ENCODE measurements at places on chromosomes 12 and 14.

DNA sequence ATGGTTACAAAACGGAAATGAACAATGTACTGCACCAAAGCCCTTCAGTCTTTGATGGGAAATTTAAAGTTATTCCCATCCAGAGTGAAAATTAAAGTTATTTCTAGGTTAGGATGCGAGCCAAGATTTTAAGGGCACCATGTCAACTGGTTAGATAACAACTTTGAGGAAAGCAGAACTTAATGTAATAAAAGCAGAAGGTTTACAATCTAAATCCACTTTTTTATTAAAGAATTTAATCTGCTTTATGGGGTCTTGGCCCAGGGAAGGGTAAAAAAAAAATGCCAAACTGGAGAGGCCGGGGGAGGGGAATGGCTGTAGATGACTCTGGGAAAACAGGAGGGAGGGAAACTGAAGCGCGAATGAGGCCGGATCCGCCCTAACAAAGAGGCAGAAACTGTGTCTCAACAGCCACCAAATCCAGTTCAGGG lies 108.2 kb upstream of the ATF7IP start:
- DNase-seq, result no peak

GRCh38 chr14:99749142-99749541 lies 44.1 kb upstream of the EML1 start:
- DNase-seq, result no peak

DNA sequence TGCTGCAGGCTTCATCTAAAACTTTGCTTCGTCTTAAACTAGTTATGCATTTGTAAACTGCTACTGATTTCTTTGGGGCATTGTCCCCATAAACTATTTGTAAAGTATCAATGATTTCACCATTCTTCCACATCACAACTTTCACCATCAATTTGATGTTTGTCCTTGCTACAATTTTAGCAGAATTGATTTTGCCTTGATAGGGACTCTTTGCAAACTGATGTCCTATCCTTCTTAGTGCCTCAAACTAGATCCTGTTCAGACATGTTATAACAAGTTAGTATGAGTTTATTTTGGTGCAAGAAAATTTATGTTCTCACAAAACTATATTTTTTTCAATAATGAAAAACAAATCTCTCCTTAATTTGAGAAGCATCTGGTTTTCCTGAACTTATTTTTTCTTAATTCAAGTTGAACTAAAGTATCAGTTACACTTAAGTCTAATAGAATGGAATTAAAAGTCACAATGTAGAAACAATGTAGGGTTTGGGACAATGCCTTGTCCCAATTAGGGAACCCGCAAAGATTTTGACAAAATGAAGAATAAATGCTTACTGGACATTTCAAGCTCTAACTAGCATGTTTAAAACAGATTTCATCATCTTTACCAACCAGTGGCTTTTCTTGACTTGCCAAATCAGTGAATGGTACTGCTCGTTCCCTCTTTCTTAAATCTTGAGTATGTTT lies 10.1 kb upstream of the ARID4A start:
- DNase-seq, result no peak

DNA sequence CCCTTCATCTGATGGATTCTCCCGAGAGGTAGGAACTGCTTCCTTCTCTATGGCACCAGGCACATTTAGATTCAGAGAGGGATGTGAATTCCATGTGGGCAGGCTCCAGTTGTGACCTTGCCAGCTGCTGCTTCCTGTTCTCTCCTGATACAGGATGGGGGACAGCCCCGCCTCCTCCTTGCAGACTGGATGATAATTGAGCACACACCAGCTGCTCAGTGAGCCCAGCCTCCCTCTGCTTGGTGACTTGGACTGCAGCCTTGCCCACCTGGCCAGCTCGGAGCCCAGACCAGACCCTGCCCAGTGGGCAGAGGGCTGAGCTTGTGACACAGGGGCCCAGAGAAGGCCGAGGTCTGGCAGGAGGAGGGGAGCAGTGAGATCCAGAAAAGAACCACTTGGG lies 90.2 kb downstream of the CALM1 start:
- DNase-seq, result no peak

DNA sequence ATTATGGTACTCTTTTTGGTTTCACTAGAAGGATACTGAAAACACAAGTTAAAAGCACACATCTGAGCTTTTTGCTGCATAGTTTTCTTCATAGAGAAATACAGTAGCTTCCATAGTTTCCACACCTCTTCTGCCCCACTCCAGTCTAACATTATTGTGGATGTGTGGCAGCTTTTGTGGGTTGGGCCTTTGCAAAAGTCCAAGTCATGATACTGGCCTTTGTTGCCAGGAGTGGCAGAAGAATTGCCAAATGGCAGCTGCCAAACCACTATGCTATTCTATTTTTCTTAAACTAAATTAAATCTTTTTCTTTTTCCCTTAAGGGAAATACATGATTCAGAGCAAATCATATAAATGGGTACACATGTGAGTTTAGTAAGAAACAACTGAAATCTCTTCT lies 114.8 kb downstream of the PLEKHA5 start:
- DNase-seq, result no peak

GRCh38 chr12:57342207-57342691 lies 88.6 kb downstream of the R3HDM2 start:
- DNase-seq, result no peak

- no peak for DNase-seq
Observed at GRCh38 chr14:24260026-24260779, 2.8 kb downstream of the TGM1 start.

GRCh38 chr14:92316937-92317336 lies 6.0 kb upstream of the SLC24A4 start:
- no peak for DNase-seq

- DNase-seq, result no peak
Observed at GRCh38 chr12:125210104-125210755, 145.0 kb downstream of the AACS start.

- no peak for DNase-seq
Observed at GRCh38 chr14:81408595-81408994, 8.5 kb upstream of the STON2 start.

- DNase-seq, result no peak
Observed at GRCh38 chr14:48937541-48938195, 648.5 kb downstream of the RPS29 start.

DNA sequence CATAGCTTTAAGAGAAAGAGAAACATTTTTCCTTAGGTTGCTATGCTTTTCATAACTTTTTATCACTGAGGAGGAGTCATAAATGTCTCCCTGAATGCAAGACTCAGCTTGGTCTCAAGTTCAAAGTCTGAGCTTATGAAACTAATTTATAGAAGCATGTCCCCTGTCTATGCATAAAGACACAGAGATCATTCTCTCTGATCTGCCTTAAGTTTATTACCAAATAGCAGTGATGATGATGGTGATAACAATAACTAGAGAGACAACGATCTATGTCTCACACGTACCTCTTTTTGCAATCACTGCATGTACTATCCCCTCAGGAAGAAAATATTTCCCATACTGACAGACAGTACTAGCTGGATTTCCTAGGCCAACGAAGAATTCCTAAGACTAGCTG lies 266.4 kb upstream of the G2E3 start:
- no peak for DNase-seq

DNA sequence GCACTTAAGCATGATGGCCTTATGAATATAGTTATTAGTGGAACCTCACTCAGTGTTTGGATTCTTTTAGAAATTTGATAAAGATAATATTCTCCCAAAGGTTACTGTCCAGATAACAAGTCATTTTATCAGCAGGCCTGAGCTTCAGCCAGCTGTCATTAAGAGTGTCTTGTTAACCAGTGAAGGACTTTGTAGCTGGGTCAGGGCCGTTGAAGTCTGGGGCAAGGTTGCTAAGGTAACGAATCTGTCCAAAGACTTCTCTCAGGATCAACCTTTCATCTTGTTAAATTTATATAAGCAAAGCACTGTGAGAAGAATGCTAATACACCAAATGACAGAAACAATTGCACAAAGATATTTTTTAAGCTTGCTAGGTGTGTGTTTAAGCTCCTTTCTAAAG lies 271.3 kb upstream of the TMPO start:
- no peak for DNase-seq

DNA sequence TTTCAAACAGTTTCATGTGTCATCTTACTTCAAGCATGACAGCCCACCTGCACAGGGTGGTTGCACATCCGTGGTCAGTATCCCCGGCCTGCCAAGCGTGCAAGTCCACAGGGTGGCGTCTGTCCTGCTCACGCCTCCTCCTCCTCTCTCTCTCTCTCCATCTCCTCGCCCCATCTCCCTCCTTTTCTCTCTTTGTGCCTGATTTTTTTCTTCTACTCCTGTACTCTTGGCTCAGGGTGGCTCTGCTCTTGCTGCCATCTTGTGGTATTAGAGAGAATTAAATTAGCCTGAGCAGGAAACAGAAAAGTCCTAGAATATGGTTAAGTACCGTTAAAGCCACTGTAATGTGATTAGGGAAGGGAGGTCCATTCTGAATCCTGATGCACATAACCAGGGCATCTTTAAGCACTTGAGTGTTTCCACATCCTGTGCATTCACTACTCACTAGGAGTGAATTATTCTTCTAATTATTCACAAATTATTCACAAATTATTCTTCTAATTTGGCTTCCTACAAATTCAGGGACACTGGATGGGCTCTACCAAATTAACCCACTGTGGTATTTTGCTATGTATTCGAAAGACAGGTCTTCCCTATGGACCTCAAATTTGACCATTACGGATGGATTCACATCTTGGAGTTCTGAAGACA lies 25.5 kb upstream of the DTX1 start:
- no peak for DNase-seq

- no peak for DNase-seq
Observed at GRCh38 chr14:102592763-102593060, 263 bp downstream of the RCOR1 start.

GRCh38 chr12:56082967-56083366 lies 3.0 kb downstream of the ERBB3 start:
- DNase-seq, result no peak

GRCh38 chr12:43551971-43552559 lies at the start of gene ADAMTS20:
Gene ADAMTS20, minus strand, starts transcription at chr12:43552203. Its CDS starts 282 bp downstream, at chr12:43551921.
- DNase-seq, result no peak

DNA sequence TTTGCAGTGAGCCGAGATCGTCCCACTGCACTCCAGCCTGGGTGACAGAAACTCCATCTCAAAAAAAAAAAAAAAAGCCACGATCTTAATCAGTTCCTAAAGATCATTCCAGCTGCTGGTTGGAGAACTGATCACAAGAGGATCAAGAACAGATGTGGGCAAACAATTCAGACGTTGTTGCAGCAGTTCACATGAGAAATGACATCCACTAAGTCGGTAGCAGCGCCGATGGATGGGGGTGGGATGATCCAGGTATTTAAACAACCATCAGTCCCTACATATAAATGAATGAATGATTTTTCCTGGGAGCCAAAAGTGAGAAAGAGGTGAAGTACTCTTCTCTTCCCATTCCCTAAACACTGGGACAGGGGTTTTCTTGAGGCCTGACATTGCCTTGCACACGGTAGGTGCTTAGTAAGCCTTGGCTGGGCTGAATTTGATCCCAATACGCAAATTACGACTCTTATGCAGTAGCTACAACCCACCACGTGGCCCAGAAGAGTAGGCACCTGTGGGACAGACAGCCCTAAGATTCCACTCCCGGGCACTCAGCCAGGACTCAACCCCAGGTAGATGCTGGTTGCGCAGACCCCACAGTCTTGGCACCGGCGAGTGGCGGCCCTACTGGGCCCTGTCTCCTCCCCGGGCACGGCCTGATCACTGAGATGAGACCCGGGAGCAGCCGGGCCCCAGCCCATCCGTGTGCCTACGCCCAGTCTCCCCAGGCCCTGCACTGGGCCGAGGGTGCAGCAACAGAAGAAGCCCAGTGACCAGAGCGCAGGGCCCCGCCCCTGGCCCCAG lies 565 bp downstream of the SPRYD3 start:
- no peak for DNase-seq

DNA sequence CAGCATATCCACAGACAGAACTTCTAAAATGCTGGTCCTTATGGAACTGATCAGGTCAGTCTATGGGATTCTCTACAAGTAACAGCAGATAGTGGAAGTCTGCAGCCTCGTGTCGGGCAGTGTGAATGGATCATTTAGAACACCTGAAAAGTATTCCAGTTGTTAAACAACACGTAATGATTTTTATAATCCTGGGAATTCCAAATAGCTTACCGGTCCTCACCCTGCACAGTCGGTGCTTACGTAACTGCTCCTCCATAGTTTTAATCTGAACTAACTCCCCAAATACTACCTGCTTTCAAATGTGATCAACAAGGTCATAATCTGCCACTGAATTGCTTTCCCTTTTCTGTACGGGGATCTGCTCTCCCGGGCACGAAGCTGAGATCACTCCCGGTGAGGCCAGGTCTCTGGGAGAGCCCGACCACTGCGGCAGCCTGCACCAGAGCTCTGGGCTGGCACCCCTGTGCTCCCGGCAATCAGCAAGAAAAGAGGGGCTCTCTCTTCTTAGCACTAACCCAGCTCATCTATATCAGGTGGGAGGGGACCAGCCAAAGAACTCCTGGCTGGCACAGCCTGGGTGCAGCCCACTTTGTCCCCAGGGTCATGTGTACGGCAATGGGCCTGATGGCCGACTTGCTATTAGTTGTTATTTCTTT lies 157.0 kb downstream of the FOXN3 start:
- DNase-seq, result no peak

Measured in stimulated activated CD4-positive, alpha-beta T cell treated with anti-CD3 and anti-CD28 coated beads, Interleukin-1b, Interleukin-23, amount 100 ng/mL, for 4 hours (primary cell).